ENCODE measurements at places on chromosomes 5 and 9.

DNA sequence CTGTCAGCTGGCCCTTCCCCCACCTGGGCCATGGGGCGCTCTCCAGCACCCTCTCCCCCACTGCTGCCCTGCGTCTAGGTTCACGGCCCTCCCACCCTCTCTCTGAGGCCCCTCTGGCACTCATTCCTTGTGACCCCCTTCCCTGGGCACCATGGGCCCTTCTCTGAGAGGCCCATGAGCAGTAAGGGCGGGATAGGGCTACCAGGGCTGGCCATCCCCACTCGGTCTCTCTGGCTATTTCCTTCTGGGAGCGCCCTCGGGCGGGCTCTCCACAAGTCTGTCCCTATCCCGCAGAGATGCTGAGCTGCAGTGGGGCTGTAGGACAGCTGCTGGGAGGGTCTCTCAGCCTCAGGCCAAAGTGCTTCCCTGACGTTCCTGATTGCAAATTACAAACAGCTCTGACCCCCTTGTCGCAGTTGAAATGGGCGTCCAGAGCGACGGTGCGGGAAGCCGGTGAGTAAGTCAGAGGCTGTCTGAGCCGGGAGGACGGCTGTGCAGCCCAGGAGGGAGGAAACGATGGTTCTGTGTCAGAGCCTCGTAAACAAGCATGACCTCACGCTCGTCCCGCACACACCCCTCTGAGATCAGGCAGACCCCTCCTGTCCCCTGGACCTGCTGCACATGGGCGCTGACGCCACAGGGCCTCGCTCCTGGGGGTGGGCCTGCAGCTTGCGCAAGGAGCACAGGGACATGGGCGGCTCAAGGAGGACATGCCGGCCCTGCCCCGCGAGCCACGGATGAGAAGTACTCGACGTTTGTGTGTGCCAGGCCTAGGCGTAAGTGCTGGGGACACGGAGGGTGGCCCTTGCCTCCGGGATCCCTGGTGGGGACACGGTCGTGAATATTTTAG is 36.3 kb upstream of the GFPT2 start:
- DNase-seq, result no peak

DNA sequence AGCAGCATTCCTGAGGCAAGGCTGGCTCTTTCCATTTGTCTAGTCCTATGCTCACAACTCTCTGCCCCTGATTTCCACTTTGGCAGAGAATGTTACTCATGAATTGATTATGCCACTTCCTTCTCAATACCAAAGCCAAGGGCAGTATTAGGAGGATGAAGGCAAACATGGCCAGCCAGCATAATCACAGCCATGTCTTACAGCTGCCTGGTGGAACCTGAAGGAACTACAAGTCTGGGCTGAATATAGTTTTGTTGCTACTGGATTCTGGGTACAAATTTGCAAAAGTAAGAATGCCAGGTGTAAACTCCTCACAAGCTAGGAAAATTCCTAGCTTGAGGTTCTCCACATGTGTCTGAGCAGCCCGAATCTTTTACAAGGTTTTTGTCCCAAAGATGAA is 4.2 kb downstream of the SIL1 start:
- DNase-seq, result no peak

- peak; percentile 96 for DNase-seq
Observed at GRCh38 chr5:42811591-42812446, at the start of gene SELENOP. Gene SELENOP, minus strand, starts transcription at chr5:42811892. Its CDS starts 3,539 bp downstream, at chr5:42808353.

GRCh38 chr5:124436294-124436693 is 310.1 kb downstream of the ZNF608 start:
- DNase-seq, result no peak

DNA sequence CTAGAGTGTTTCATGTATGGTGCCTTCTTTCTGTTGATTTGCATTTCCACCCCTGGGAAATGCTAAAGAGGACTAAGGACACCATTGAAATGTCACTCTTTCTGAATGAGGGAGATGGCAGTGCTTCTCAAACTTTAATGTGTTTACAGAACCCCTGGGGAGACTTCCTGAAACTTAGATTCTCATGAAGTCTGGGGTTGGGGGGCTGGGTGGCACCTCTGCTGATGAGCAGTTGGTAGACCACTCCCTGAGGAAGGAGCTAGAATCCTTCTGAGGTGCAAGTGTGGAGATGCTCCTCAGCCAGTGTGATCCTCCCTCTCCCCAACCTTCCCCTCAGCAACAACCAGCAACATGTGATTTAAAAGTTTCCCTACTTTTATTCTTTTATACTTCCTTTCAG is 546.8 kb downstream of the LRRC70 start:
- no peak for DNase-seq

DNA sequence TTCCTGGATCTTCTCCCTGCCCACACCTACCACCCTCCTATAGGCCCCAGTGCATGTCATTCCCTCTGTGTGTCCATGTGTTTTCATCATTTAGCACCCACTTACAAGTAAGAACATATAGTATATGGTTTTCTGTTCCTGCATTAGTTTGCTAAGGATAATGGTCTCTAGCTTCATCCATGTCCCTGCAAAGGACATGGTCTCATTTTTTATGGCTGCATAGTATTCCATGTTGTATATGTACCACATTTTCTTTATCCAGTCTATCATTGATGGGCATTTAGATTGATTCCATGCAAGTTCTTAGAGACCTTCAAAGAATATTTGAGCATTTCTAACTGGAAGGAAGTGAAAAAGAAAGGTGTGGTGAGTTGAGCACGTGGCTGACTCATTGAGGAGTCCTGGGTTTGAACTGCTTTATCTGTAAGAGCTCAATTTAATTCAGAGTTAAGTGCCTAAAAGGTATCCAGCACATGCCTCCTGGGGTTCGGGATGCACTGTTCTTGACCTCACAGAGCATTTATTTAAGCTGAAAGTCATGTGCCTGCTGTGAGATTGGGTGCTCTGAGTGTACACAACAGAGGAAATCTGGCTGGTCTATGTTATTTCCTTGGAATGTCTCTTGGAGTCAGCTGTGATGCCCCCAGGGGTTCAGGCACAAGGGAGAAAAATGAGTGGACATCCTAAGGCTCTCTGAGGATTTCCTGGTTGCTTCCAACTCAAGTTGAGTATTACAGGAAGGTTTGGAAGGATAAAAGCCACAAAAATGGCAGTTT is 56.4 kb downstream of the SH3GL2 start:
- DNase-seq, result no peak

DNA sequence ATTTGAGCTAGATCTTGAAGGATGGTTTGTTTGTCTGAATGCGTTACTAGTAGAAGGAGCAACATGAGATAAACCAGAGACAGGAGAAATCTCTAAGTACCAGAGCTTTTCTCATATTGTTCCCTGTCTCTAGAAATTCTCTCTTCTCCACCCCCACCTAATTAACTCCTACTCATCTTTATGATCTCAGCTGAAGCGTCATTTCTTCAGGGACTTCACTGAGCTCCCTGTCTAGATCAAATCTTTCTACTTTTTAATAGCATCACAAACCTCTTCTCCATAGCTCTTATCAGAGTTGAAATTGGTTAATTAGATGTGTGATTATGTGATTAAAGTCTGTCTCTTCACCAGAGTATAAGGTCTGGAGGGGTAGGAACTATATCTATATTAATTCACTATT is 226.2 kb downstream of the PAPPA start:
- no peak for DNase-seq

- DNase-seq, result no peak
Observed at GRCh38 chr9:123085916-123086315, 52.4 kb downstream of the GPR21 start.

DNA sequence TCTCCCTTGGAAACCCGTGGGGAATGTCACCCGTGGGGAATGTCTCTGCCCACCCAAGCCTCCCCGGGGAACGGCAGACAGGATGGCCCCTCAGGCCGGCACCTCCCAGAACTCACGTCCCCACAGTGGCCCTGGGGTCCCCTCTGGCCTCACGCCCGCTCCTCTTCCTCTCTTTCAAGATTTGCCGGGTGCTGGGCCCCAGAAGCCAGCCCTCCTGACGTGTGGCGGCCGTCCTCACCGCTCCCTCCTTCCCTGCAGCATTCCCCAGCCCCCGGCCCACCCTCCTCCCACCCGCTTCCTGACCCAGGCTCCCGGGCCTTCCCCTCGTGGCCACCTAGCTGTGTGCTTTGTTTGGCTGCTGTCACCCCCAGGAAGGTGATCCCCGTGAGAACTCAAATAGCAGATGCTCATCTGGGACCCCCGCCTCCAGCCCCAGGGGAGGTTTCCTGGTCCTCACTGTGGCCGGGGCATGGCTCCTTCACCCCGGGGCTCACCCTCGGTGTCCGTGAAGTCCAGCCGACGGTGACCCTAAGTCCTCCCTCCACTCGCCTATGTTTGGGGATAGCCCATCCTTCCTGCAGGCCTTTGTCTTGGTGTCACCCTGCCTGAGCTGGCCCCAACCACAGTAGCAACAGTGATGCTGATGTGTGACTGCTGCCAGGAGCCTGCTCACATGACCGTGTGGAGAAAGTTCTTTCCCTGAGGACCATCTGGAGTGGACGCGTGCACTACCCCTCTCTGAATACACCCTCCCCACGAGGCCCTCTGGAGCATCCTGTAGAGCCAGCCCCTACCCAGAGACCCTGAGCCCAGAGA is 163.3 kb upstream of the IER5L start:
- no peak for DNase-seq

GRCh38 chr9:4144869-4145268 is 155.0 kb downstream of the GLIS3 start:
- no peak for DNase-seq

GRCh38 chr9:120937596-120937995 is 11.0 kb upstream of the TRAF1 start:
- DNase-seq, result no peak

- DNase-seq, result no peak
Observed at GRCh38 chr5:115772731-115773475, 43.6 kb downstream of the CDO1 start.

DNA sequence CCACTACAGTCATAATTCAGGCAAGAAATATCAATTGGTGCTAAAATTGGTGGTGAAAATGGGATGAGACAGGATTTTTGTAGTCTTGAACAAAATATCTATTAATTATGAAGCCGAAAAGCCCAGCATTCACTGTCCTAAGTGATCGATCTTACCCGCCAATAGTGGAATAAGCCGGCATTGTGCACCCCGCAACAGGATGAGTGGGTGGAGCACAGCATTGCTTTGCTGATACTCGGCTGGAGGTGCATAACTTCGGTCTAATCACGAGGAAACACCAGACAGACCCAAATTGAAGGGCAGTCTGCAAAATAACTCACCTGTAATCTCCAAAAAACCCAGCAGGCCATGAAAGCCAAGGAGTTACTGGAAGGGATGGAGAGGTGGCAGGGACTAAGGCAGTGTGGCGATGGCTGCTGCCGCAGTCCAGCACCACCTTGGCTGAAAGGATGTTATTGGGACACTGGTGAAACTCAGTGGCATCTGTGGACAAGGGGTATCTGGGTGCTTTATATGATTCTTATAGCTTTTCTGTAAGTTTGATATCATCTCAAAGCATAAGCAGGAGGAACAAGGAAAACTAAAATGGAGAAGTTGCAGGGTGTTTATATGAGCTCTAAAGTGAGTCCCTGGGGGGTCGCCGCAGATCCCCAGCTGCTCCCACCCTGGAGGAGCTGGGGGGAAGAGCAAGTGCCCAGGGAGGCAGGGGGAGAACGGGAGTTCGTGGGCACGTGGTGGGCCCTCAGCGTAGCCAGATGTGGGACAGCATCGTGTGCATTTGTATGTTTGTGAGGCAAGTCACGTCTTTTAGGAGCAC is 45.2 kb downstream of the AHRR start:
- no peak for DNase-seq

- no peak for DNase-seq
Observed at GRCh38 chr5:168286386-168286785, 5.1 kb upstream of the WWC1 start.

DNA sequence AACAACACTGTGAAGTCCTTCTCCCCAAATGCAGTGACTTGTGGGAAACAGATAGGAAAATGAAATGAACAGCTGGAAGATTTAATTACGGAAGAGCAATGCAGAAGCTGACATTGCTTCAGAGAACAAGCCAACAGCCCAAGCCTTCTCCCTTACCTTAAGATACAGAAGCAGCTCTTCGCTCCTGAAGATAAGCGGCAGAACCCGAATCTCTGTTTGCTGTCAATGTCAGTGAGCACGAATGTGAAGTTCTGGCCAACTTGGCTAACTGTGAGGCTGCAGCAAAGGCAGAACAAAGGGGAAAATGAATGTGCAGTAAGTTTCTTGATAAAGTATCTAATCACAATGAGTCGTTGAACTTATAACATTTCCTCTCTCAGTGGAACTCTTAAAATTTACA is 172.4 kb downstream of the DENND1A start:
- no peak for DNase-seq

GRCh38 chr9:70112981-70113380 is 69.3 kb downstream of the MAMDC2 start:
- no peak for DNase-seq

- DNase-seq, result no peak
Observed at GRCh38 chr9:119004618-119004990, 364.6 kb downstream of the BRINP1 start.

DNA sequence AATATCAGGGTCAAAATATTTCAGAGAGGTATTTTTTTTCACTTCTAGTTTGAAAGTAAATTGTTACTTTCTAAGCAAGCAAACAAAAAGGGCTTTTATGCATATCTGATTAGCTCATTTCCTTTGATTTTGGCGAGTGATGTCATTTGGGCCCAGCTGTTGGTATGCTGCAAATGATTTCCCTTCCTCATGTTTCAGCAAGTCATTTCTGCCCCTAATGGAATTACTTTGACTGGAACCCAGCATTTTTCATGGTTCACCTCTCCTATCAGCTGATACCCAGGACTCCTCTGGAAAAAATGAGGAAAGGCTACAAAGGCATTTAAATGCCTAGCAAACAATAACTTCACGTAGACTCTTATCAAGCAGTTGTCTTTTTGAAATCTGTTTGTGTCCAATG is 500.6 kb downstream of the EBF1 start:
- no peak for DNase-seq

- DNase-seq, result no peak
Observed at GRCh38 chr9:109926421-109926869, 146.4 kb downstream of the PALM2AKAP2 start.

GRCh38 chr9:73141282-73141681 is 10.4 kb upstream of the ANXA1 start:
- no peak for DNase-seq

GRCh38 chr5:31809050-31809870 is 170.3 kb downstream of the PDZD2 start:
- DNase-seq, result peak; percentile 62

GRCh38 chr5:131607418-131607817 is 27.6 kb downstream of the RAPGEF6 start:
- DNase-seq, result no peak

- peak; percentile 43 for DNase-seq
Observed at GRCh38 chr9:2299156-2299842, 284.2 kb downstream of the SMARCA2 start.

- no peak for DNase-seq
Observed at GRCh38 chr9:130171226-130172148, 717 bp upstream of the NCS1 start.

- DNase-seq, result no peak
Observed at GRCh38 chr5:89302102-89302891, 419.3 kb upstream of the MEF2C start.

GRCh38 chr5:136766456-136766855 is 401.1 kb upstream of the TRPC7 start:
- no peak for DNase-seq

DNA sequence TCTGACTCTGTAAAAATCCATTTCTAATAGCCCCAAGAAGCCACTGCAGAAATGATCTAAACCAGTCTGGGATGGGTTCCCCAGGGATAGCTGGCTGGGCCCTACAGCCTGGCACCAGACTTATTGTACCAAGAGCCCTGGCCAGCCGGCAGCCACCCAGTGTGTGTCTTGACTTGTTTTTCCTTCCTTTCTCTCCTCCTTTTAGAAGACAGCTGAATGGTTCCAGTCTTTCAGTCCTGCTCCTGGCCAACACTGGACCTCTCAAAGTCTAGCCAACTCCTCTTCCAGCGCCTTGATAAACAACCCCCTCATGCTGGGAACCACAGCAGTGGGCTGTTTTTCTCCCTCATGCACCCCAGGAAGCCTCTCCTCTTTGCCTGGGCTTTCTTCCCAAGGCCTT is 34.1 kb downstream of the ATOX1 start:
- DNase-seq, result no peak
